NCI-H748 treated with DMSO at 0.1 percent for 48 hours (cell line): ENCODE measurements at places on chromosomes 16 and 17.

- DNase-seq, result no peak
Measured at GRCh38 chr17:50206604-50207293, 5.3 kb upstream of the COL1A1 start.

DNA sequence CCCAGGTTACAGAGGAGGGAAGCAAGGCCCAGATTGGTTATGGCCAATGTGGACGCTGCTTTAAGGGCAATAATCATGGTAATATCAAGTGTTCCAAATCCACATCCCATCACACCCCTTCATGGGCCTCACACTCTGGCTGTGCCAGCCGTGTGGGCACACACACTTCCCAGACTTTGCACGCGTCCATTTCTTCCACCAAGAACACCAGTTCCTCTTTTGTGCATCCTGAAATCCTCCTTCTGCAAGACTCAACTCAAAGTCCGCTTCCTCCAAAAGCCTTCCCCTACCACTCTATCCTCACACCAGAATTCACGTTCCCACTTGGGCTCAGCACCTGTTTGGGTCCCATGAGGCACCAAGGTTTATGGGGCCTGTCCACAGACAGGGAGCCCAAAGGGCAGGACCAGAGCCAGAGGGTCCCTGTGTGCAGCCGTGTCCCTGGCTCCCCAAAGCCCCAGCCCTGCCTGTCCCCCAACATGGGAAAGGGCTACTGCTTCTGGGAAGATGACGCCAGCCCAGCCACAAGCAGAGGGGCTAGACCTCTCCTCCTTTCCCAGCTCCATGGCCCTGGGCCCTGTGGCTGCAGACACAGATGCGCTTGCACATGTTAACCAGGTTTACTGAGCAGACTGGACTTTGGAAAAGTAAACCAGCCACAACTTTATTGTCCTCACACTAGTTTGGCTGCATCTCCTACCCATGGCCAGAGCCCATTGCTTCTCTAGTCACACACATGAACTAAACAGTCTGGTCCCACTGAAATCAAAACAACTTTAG is 20.3 kb downstream of the SPNS3 start:
- DNase-seq, result no peak

DNA sequence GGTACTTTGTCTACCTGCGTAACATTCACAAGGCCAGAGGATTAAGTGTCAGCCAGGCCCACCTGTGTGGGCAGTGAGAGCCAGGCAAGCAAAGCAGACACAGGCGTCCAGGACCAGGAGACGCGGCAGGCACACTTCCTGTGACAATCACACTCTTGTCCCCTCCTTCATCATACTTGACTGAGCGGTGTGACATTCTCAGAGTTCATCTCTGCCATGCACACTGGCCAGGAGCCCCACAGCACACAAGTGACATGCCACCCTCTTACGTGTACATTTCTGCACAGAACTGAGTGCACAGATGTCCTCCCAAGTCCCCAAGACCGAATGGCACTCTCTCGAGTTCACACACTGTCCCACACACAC is 8.7 kb downstream of the PPP1R9B start:
- no peak for DNase-seq

DNA sequence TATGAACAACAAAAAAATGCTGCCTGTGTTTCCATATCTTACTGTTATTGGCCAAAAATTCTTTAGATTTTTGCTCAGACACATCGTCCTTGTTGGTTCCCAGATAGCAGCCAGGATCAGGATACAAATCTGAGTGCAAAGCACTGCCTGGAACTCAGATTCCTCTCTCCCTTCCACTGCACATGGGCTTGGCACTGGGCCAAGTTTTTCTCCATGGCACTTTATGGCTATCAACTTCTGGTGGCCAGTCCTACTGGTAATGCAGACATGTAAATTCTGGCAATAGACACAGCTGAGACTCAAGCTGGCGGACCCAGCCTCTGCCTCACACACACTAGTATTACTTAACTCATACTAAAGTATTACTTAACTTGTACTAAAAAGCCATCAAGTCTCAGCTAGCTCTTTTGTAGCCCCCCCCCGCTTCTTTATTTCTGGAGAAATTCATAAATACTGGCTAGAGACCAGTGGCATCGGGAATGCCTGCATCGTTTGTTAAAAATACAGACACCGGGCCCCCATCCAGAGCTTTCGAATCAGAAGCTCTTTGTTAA is 181.2 kb upstream of the COX10 start:
- no peak for DNase-seq

DNA sequence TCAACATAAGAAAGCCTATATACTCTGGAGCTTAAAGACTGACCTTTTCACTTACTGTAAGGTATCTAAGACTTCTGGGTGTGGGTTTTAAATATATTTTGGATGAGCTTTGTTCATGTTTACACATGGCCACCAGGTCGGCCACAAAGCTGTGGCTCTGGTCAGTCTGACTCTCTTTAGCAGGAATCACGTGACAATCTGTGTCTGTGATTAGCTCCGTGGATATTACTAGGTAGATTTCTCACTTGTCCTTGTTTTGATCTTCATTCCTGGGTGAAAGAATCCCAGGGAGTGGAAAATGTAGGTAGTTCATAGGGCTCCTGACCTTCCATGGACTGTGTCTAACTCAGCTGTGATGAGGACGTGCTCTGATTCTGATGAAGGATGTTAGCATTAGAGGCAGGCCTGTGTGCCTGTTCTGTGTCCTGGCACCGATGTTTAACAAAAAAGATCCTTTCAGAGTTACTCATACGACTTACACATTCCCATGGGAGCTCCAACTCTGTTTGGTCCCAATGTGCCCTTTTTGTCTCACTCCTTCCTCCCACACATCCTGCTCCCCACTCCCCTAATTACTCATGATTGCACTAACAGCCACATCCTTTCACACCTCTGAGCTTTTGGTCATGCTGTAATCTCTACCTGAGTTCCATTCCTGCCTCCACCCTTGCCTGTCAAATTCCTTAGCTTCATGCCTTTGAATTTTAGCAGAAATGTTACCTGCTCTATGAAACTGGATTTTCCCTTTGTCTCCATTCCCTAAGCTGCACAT is 425.1 kb downstream of the MAF start:
- no peak for DNase-seq

- no peak for DNase-seq
Measured at GRCh38 chr16:89115216-89115861, 21.7 kb downstream of the ACSF3 start.

DNA sequence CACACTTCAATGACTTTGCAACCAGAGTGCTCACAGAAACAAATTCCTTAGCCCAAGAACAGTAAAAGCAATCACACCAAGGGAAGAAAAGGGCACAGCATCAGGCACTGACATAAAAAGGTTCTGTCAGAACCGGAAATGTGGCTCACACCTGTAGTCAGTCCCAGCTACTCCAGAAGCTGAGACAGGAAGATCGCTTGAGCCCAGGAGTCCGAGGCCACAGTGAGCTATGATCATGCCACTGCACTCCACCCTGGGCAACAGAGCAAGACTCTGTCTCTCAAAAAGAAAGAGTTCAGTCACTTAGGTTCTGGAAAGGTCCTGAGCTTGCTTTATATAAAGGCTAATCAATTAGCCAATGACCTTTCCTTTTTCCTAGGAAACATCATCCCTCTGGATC is 22.7 kb downstream of the YWHAE start:
- no peak for DNase-seq

DNA sequence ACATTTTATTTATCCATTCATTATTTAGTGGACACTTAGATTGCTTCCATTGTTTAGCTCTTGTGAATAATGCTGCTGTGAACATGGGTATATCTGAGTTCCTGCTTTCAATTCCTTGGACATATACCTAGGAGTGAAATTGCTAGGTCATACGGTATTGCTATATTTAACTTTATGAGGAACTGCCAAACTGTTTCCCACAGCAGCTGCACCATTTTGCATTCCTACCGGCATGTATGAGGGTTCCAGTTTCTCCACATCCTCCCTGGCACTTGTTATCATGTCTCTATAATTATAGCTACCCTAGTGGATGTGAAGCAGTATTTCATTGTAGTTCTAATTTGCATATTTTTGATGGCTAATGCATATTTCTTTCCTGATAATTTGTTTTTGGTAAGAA is 23.7 kb upstream of the DRG2 start:
- DNase-seq, result no peak

DNA sequence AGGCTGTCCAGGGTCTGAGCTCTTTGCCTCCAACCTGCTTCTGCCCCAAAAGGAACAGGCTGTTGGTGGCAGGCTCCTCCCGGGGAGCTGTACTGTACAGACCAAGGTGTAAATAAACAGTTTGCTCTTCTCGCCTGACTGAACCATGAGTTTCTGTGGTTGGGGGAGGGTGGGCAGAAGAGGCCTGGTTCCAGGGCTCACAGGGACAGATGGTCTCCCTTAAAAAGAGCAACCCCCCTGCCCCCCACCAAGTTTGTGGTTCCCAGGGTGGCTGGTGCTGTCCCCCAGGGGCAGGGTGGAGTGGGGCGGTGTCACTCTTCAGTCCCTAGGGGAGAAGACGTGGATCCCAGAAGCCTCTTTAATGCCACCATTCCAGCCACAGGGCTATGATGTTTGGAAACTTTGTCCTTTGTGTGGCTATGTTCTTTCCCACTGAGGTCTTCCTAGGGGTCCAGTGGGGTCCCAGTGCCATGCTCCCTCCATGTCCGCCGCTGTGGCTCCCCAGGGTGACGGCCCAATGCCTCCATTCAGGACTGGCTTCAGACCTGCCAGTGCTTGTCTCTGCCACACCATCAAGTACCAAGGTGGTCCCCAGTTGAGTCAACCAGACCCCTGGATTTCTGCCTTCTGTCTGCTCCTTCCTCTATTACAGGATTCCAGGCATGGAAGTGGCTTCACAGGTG is 146.7 kb downstream of the RAB11FIP4 start:
- no peak for DNase-seq

DNA sequence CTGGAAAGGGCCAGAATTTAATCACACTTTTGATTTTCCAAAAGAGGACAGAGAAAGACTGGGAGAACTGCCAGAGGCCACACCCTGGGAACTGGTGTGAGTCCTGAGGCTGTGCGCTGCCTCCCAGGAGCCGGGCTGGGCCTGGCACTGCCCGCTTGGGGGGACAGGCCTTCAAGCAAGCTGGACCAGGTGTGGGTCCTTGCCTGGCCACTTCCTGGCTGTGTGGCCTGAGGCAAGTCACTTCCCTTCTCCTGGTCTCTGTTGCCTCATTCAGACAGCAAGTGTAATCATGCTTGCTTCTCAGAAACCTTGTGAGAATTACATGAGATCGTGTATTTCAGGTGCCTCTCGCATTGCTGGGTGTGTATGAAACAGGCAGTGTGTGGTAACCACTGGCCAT is 143.0 kb downstream of the SNX29 start:
- DNase-seq, result no peak

- DNase-seq, result no peak
Measured at GRCh38 chr17:76672270-76672851, 28.8 kb upstream of the ST6GALNAC1 start.

- no peak for DNase-seq
Measured at GRCh38 chr17:17767887-17768418, 68.8 kb downstream of the SREBF1 start.

GRCh38 chr16:27721531-27722181 is 171.7 kb downstream of the KATNIP start:
- no peak for DNase-seq

DNA sequence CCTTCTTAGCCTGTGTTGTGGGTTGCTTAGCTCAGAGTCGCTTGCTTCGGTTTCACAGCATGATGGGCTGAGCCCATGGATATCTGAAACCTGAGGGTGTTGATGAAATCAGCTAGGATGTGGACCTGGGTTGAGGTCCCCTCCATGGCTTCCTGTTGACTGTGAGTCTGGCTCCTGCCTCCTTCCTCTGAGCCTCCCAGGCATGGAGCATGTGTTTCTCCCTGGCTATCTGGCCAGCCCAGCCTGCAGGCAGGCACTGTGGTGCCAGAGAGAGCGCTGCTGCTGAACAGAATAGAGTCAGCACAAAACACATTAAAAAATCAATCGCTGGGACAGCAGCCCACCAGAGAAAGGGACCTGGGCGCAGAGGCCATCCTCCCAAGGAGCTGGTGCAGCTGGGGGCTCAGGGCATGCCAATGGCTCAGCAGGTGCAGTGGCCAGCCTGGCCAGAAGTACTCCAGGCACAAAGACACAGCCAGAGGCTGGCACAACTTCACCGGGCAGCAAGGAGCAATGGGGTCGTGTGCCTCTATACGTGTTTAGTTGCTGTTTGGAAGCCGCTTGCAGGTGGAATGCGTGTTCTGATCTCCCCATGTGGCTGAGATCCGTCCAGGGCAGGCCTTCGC is 28.3 kb upstream of the GPRC5C start:
- DNase-seq, result no peak

GRCh38 chr17:67931227-67931626 is 65.0 kb downstream of the C17orf58 start:
- no peak for DNase-seq

DNA sequence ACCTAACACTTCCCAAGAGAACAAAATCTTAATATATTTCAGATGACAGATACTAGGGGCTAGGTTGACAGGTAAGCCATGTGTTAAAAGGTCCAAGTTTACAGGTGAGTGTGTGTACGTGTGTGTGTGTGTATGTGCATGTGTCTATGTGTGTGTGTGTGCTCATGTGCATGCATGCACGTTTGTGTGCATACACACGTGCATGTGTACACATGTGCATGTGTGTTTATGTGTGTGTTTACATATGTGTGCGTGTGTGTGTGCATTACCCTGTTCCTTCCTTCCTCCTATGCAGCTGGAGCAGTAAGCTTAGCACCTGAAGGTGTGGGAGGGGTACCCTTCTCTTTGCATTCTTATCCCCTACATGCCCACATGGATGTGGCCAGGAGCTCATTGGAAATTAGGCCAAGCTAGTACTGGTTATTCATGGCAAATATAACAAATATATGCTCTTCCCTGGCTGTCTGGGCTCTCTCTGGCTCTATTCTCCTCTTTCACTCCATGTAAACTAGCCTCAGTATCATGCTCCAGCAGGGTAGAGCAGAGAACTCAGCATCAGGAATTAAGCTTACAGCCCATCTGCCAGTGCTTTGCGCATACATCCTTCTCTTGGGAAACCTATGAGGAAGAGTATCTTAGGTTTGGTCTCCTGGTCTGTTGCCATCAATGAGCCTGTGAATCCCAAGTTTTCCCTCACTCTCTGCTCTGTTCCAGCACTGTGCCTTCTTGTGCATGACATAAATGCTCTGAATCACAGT is 258.0 kb upstream of the MYOCD start:
- DNase-seq, result no peak

DNA sequence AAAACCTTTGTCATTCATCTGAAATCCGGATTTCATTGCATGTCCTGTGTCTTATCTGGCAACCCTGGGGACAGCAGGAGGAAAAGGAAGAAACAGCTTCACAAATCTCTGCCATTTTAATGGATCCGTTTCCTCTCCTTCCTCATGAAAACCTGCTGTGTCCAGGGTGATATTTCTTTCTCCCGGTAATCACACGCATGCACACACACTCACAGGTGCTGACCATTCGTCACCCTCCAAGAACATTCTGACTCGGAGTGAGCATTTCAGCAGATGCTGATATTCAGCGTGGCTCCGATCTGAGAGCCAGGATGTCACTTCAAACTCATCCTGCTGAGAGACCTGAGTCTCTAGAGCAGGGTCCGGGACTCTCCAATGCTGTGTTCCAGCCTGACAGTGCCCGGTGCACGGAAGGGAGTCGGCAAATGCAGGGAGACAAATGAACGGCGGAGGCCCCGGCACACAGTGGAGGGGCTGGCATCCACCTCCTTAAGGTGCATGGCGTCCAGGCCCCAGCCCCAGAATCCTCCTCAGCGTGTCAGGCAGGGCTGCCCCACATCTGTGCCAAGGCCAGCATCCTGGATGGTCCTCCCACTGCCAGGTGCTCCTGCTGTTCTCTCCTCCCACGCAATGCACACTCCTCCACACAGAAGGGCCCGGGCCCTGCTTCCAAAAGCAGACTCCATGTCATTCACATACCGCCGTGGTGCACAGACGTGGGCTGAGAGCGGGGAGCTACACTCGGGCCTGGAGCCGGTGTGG is 70.7 kb downstream of the RBFOX3 start:
- no peak for DNase-seq

GRCh38 chr17:33403194-33403593 is 110.1 kb upstream of the ASIC2 start:
- no peak for DNase-seq
